ENCODE measurements at places on chromosomes 7 and 10.

- H3K27me3 ChIP-seq = no peaks in the 10 kb centered on the region
- H3K27ac ChIP-seq = no peak overlapping the region
- no peak overlapping the region for H3K4me3 ChIP-seq
- DNase-seq = no peak
- no peaks in the 10 kb centered on the region for H3K36me3 ChIP-seq
- no peaks in the 10 kb centered on the region for H3K4me1 ChIP-seq
These were observed 199.2 kb upstream of the MAGI2 start for GRCh38 chr7:79652619-79653018.

DNA sequence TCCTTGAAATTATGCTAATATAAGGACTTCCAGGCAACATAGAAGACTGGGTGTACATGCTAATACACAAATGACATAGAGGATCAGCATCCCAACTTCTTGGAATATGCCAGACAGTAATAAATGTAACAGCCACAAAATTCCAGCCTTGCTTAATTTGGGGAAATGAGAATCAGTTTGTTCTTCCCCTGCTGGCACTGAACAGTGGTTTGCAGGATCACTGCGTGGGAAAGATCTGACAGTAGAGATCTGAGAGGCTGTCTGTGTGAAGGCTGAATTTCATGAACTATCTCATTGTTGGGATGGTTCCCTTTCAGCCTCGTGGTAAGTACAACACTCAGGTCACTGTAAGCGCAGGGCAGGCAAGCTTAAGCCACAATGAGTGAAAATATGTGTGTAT is 1078.0 kb downstream of the LRMDA start:
- no peaks in the 10 kb centered on the region for H3K27me3 ChIP-seq
- H3K4me1 ChIP-seq = no peaks in the 10 kb centered on the region
- H3K27ac ChIP-seq = no peak overlapping the region
- H3K36me3 ChIP-seq = no peaks in the 10 kb centered on the region

DNA sequence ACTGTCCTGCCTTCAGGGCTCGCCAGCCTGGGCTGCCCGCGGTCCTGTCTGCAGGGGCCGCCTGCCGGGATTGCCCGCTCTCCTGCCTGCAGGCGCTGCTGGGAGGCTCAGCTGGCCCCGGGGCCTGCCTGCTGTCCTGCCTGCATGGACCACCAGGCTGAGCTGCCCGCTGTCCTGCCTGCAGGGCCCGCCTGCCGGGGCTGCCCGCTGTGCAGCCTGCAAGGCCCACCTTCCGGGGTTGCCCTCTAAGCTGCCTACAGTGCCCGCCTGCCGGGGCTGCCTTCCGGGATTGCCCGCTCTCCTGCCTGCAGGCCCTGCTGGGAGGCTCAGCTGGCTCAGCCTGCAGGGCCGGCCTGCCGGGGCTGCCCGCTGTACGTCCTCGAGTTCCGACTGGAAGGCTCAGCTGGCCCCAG is 164.4 kb downstream of the GLRX3 start:
- peak; percentile 65 for DNase-seq
- H3K4me1 ChIP-seq = no peaks in the 10 kb centered on the region
- H3K27me3 ChIP-seq = no peaks in the 10 kb centered on the region
- peak overlapping the region; percentile 31 for H3K4me3 ChIP-seq
- H3K27ac ChIP-seq = no peak overlapping the region
- H3K36me3 ChIP-seq = no peaks in the 10 kb centered on the region

DNA sequence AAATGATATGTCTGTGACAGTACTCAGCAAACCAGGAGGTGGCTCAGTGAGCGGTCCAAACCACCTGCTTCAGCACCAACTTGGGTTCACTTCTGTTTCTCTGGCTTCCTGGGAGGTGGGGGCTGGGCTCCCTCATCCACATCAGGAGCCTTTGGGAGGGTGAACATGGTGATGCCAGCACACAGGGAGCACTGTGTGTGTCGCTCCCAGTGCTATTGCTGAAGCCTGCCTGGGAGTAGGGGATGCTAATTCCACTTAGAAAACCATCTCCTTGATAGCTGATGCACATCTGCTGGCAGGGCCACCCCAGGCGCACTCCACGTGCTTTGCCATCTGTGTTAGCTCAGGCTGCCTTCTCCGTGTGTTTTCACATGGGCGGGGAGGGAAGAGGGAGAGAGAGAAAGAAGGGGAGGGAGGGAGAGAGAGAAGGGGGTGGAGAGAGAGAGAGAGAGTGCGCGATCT is 58.0 kb downstream of the RAMP3 start:
- no peaks in the 10 kb centered on the region for H3K36me3 ChIP-seq
- H3K27ac ChIP-seq = no peak overlapping the region
- H3K27me3 ChIP-seq = peaks cover 11% of the 10 kb centered on the region

- no peak overlapping the region for H3K27ac ChIP-seq
- DNase-seq = no peak
- no peak overlapping the region for H3K4me3 ChIP-seq
- H3K27me3 ChIP-seq = no peaks in the 10 kb centered on the region
- H3K36me3 ChIP-seq = no peaks in the 10 kb centered on the region
- H3K4me1 ChIP-seq = no peaks in the 10 kb centered on the region
These were observed 218.2 kb upstream of the ETV1 start for GRCh38 chr7:14207711-14208110.

GRCh38 chr7:38327637-38328036 is 54.2 kb upstream of the TARP start:
- H3K36me3 ChIP-seq = no peaks in the 10 kb centered on the region
- H3K27ac ChIP-seq = no peak overlapping the region

GRCh38 chr7:30321882-30322192 is 37.4 kb downstream of the ZNRF2 start:
- no peak for DNase-seq
- peaks cover 10% of the 10 kb centered on the region for H3K4me1 ChIP-seq
- H3K4me3 ChIP-seq = peak overlapping the region; percentile 36
- H3K27me3 ChIP-seq = no peaks in the 10 kb centered on the region
- H3K27ac ChIP-seq = peak overlapping the region; percentile 79

DNA sequence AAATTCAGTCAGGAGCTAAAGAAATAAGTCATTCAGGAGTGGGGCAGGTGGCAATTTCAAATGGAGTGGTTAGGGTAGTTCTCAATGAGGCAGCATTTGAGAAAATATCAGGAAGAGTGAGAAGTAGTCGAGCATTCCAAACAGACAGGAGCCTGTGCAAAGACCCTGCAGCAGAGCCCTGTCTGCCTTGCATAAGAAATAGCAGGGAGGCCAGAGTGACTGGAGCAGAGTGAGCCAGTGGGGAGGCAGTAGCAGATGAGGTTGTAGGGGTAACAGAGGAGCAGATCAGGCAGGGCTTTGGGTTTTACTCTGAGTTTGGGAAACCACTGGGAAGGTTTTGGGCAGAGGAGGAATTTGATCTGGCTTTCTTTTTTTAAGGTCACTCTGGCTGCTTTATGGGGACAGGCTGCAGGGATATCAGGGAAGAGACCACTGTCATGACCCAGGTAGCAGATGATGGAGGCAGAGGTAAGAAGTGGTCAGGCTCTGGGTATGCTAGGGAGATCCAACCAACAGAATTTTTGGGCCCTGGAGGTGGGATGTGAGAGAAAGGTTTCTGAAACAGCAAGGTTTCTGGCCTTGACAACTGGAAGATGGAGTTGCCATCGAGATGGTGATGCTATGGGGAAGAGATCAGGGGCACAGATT is 1.3 kb upstream of the BLVRA start:
- H3K4me3 ChIP-seq = no peak overlapping the region
- H3K4me1 ChIP-seq = peaks cover 13% of the 10 kb centered on the region
- H3K27me3 ChIP-seq = no peaks in the 10 kb centered on the region

GRCh38 chr10:107025676-107026075 is 138.8 kb downstream of the SORCS1 start:
- no peaks in the 10 kb centered on the region for H3K4me1 ChIP-seq
- H3K36me3 ChIP-seq = no peaks in the 10 kb centered on the region
- DNase-seq = no peak
- no peak overlapping the region for H3K4me3 ChIP-seq

- H3K4me1 ChIP-seq = peaks cover 12% of the 10 kb centered on the region
- no peak overlapping the region for H3K27ac ChIP-seq
- no peak for DNase-seq
- peaks cover 67% of the 10 kb centered on the region for H3K27me3 ChIP-seq
- H3K36me3 ChIP-seq = no peaks in the 10 kb centered on the region
These were observed 32.1 kb upstream of the PAX2 start for GRCh38 chr10:100713049-100713858.

DNA sequence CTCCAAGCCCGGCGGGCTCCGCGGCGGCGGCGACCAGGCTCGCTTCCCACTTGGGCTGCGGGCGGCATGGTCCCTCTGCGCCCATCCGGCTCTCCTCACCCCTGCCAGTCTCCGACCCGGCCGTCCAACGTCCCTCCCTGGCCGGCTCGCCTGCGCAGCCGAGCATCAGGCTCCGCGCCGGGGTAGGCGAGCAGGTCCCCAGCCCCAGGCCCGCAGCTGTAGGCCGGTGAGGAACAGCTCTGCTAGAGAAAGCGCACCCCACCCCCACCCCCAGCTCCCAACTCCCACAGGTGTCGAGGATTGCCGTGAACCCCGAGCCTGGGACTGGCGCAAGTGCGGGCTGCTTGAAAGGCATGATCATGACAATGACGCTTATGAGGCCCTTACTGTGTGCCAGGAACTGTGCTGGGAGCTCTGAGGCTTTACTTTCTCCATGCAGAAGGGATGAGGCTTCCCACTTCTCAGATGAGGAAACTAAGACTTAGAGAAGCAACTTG is 20.8 kb upstream of the PAX2 start:
- H3K4me3 ChIP-seq = no peak overlapping the region
- H3K36me3 ChIP-seq = no peaks in the 10 kb centered on the region
- DNase-seq = no peak
- peaks cover 64% of the 10 kb centered on the region for H3K27me3 ChIP-seq

DNA sequence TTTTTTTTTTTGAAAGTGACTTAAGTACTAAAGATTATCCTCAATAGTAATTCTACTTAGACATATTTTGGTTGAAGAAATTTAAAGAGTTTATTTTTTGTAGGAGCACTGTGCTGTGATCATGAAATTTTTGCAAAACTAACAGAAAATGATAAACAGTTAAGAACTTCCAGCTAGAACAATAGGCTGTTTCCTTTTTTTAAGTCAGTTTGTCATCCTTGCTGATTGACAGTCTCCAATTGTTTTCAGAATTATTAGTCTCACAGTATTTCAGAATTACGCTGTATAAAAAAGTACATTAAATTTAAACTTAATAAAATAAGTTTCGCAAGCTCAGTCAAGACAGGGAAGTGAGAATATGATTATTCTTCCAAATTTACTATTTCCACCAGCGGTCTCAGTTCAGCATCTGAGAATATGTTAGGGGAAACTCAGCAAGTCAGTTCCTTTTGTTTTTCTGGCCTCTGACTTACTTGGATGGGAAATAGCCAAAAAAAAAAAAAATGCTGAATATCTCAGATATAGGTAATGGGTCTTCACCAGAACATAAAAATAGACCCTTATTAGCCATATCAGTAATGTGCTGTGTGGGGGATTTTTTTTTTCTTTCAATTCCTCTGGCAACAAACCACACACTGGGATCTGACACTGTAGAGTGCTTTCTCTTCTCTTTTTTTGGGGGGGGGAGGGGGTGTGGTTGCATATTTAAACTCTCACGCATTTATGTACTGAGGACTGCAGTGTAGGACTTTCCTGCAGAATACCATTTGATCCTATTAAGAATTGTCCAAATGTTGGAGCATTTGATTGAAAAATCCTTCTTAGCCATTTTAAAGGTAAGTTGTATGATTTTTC is at the start of gene CD36:
Gene CD36 (plus strand): TSS at position 732 of the 855 bp plus-strand sequence. CDS start 8,099 bp downstream, outside the sequence.
- DNase-seq = no peak
- peak within 1 kb of the TSS; percentile 19 for H3K4me3 ChIP-seq
- H3K27ac ChIP-seq = no peak within 1 kb of the TSS

GRCh38 chr10:132206806-132207535 is 20.2 kb downstream of the DPYSL4 start:
- H3K4me3 ChIP-seq = no peak overlapping the region
- H3K27ac ChIP-seq = no peak overlapping the region
- H3K4me1 ChIP-seq = no peaks in the 10 kb centered on the region
- H3K36me3 ChIP-seq = peaks cover 1% of the 10 kb centered on the region
- H3K27me3 ChIP-seq = no peaks in the 10 kb centered on the region
- no peak for DNase-seq

DNA sequence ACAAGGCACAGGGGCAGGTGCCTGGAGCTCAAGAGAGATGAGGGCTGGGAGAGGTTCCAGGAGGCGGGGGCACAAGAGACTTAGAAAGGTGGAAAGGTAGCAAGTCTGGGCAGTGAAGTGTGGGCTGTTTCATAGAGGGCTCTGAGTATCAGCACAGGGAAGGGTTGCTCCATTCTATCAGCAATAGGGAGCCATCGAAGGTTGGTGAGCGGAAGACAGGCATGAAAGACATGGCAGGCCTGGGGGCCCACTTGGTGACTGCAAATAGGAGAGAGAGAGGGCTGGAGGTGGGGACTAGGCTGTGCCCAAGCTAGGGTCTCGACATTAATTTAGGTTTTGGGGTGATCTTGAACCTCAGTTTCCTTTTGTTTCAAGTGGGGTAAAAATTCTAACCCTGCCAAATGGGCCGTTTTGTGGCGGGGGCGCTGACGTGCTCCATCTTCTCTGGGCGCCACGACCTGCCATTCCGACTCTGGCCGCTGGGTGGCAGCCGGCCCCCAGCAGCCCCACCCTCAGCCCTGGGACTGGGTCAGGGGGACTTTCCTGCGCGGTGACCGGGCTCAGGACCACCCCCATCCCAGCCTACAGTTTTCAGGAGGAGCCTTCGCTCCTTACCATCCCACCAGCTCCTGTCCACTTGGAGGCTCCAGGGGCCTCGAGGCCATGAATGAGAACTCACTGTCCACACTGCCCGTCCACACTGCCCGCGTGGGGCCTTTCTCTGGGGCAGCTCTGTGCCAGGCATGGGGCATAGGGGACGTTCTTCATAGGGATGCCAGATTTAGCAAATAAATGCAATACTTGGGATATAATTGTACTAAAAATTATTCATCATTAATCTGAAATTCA is 37.2 kb upstream of the PCBD1 start:
- no peak overlapping the region for H3K27ac ChIP-seq
- peaks cover 2% of the 10 kb centered on the region for H3K27me3 ChIP-seq
- peaks cover 6% of the 10 kb centered on the region for H3K4me1 ChIP-seq
- DNase-seq = peak; percentile 59
- H3K4me3 ChIP-seq = no peak overlapping the region
- no peaks in the 10 kb centered on the region for H3K36me3 ChIP-seq

GRCh38 chr10:43863270-43863669 is 214.6 kb upstream of the ZNF32 start:
- no peak for DNase-seq
- no peaks in the 10 kb centered on the region for H3K4me1 ChIP-seq
- H3K27ac ChIP-seq = no peak overlapping the region

DNA sequence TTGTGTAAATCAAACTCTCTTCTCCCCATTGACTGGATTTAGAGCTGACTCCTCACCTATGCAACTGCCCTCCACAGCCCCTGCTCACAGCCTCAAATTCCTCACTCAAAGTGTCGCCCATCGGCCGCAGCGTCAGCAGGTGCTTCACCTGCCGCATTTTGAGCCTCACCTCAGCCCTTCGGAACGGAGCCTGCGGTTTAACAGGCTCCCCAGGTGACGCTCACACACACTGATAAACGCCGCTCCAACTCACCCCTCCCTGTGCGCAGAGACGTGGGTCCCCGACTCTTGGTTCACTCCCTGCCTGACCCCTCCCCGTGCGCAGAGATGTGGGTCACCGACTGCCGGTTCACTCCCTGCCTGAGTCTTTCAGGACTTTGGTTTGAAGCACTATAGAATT is 57.1 kb downstream of the CARD11 start:
- peaks cover 23% of the 10 kb centered on the region for H3K36me3 ChIP-seq
- H3K27me3 ChIP-seq = no peaks in the 10 kb centered on the region
- H3K4me3 ChIP-seq = no peak overlapping the region
- no peak overlapping the region for H3K27ac ChIP-seq
- DNase-seq = no peak

Data from CD4-positive, alpha-beta T cell (primary cell).